Body of pancreas (tissue), 4 donors: ENCODE measurements at places on chromosomes 7 and 10.

DNA sequence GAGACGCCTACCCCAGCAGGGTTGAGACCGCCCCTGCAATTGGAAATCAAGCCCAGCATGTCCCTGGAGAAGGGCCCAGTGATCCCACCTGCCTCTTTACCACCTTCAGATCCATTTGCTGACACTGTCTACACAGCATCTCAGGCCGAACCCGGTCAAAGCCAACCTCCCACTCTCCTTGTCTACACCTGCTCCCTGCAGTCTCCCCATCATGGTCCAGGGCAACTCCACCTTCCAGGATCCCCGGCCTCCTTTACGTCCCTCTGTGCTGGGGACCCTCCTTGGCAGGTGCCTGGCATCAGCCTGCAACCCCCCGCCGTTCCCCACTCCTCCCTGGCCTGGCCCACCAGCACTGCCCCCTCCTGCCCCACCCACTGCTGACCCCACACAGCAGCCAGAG, 227.2 kb downstream of the PAXIP1 start:
- no peaks in the 10 kb centered on the region for H3K36me3 ChIP-seq
- no peaks in the 10 kb centered on the region for H3K27me3 ChIP-seq
- H3K4me1 ChIP-seq, result no peaks in the 10 kb centered on the region
- H3K4me3 ChIP-seq, result no peak overlapping the region
- no peak overlapping the region for H3K27ac ChIP-seq
- no peak for DNase-seq

- no peaks in the 10 kb centered on the region for H3K27me3 ChIP-seq
- DNase-seq, result peak; percentile 24
- H3K4me1 ChIP-seq, result peaks cover 55% of the 10 kb centered on the region
- no peaks in the 10 kb centered on the region for H3K36me3 ChIP-seq
- H3K4me3 ChIP-seq, result no peak overlapping the region
- peak overlapping the region; percentile 6 for H3K27ac ChIP-seq
These were observed 18.7 kb downstream of the MPP7 start for GRCh38 chr10:28284126-28284525.

- H3K4me3 ChIP-seq, result no peak overlapping the region
- no peaks in the 10 kb centered on the region for H3K27me3 ChIP-seq
- DNase-seq, result no peak
These were observed 26.4 kb downstream of the KIF11 start for GRCh38 chr10:92619368-92619767.

GRCh38 chr7:34075523-34076370, 170.4 kb downstream of the BMPER start:
- H3K27ac ChIP-seq, result no peak overlapping the region
- no peak for DNase-seq
- H3K4me3 ChIP-seq, result no peak overlapping the region

GRCh38 chr7:13109201-13109600, 421.8 kb downstream of the ARL4A start:
- H3K4me1 ChIP-seq, result peaks cover 4% of the 10 kb centered on the region
- DNase-seq, result no peak
- H3K27ac ChIP-seq, result no peak overlapping the region
- no peaks in the 10 kb centered on the region for H3K27me3 ChIP-seq

- H3K27ac ChIP-seq, result peak within 1 kb of the TSS; percentile 70
- peak; percentile 90 for DNase-seq
- H3K27me3 ChIP-seq, result no peaks in the 10 kb centered on the region
- H3K4me1 ChIP-seq, result peaks cover 17% of the 10 kb centered on the region
- H3K4me3 ChIP-seq, result peak within 1 kb of the TSS; percentile 47
- no peaks in the 10 kb centered on the region for H3K36me3 ChIP-seq
These were observed at the start of gene AIFM2 for GRCh38 chr10:70132098-70133029. Gene AIFM2 (minus strand): TSS chr10:70132825. CDS start chr10:70124084, 8,741 bp downstream.

- no peaks in the 10 kb centered on the region for H3K4me1 ChIP-seq
- no peaks in the 10 kb centered on the region for H3K27me3 ChIP-seq
- no peaks in the 10 kb centered on the region for H3K36me3 ChIP-seq
- H3K27ac ChIP-seq, result no peak overlapping the region
- no peak for DNase-seq
These were observed 321.3 kb upstream of the GALNT17 start for GRCh38 chr7:70810558-70811139.
